Caco-2 (cell line): ENCODE measurements at places on chromosomes 3 and 15. TPM values are rescaled to one million over a fixed set of nuclear protein-coding genes. Genes with fewer than 3 reads are reported as not detected.

- DNase-seq = no peak
- H3K36me3 ChIP-seq = no peaks in the 10 kb centered on the region
- no peak overlapping the region for H3K4me3 ChIP-seq
- no peaks in the 10 kb centered on the region for H3K27me3 ChIP-seq
Measured at GRCh38 chr3:66302288-66302687, 81.5 kb downstream of the SLC25A26 start.

GRCh38 chr3:39638301-39638700 lies 170.8 kb downstream of the MOBP start:
- no peaks in the 10 kb centered on the region for H3K27me3 ChIP-seq
- no peaks in the 10 kb centered on the region for H3K36me3 ChIP-seq
- H3K4me3 ChIP-seq = no peak overlapping the region
- H3K4me1 ChIP-seq = no peaks in the 10 kb centered on the region
- no peak overlapping the region for H3K27ac ChIP-seq
- DNase-seq = no peak

- no peak for DNase-seq
- peaks cover 25% of the 10 kb centered on the region for H3K4me1 ChIP-seq
- H3K27ac ChIP-seq = no peak overlapping the region
- H3K4me3 ChIP-seq = no peak overlapping the region
- H3K27me3 ChIP-seq = no peaks in the 10 kb centered on the region
Measured at GRCh38 chr3:50275996-50276761, 2.7 kb upstream of the LSMEM2 start.

DNA sequence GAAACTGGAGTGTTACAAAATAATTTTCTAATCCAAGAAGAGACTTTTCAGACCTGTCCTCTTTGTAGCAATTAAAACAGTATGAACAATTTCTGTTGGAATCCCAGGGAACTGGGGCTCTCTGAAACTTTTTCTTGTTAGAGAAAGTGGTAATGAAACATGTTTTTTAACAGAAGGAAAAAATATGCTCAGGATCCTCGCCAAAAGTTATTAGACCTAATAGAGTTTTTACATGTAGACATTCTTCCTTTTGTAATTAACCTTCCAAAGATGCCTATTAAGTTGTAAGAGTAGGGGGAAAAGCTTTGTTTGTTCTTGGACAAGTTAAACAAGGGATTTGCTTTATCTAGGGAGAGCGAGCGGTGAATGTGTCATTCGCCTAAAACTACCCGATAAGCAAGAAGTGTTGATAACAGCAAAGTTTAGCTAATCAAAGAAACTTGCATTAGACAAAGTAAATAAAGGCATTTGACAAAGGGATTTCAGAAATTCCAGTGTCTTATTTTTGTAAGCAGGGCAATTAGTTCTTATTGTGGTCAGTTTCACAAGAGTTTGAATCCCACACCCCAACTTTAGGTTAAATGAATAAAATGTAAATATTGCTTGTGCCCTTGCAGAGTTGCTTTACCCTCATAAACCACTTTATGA lies 2.3 kb downstream of the RARB start:
- peak overlapping the region; percentile 59 for H3K4me3 ChIP-seq
- H3K36me3 ChIP-seq = no peaks in the 10 kb centered on the region
- peaks cover 57% of the 10 kb centered on the region for H3K4me1 ChIP-seq

LRRC49 gene
- total RNA-seq = 0.82 and 2.1 TPM in 2 replicates

- no peaks in the 10 kb centered on the region for H3K4me1 ChIP-seq
- H3K36me3 ChIP-seq = no peaks in the 10 kb centered on the region
- H3K27me3 ChIP-seq = no peaks in the 10 kb centered on the region
- no peak overlapping the region for H3K27ac ChIP-seq
- H3K4me3 ChIP-seq = no peak overlapping the region
- no peak for DNase-seq
Measured at GRCh38 chr3:111506435-111506834, 35.6 kb upstream of the CD96 start.

LRTM1 gene
- not detected in 2 replicates for total RNA-seq

- H3K4me1 ChIP-seq = peaks cover 8% of the 10 kb centered on the region; the same call in 1 of the 2 replicates
- H3K36me3 ChIP-seq = no peaks in the 10 kb centered on the region
- no peak overlapping the region for H3K27ac ChIP-seq
- H3K4me3 ChIP-seq = no peak overlapping the region
- DNase-seq = no peak
Measured at GRCh38 chr3:140530603-140531002, 147.3 kb upstream of the TRIM42 start.

DNA sequence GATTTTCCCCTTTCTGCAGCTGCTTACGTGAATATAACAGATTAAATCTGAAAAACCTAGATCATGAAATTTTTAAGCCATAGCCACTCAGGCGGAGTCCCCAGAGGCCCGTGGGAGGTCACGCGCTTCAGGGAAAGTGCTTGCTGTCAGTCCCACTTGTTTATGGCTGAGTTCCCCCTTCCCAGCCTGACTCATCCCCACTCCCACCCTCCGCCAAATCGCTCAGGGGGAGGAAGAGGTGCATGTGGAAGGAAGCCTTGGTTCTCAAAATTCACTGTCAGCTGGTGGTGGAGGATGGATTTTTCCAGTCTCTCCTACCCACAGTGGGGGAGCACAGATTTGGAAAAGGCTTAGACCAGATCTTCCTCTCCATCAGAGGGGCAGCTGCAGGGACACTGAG lies 67.4 kb downstream of the CORO2B start:
- no peak for DNase-seq
- H3K4me1 ChIP-seq = no peaks in the 10 kb centered on the region
- H3K4me3 ChIP-seq = no peak overlapping the region
- no peaks in the 10 kb centered on the region for H3K36me3 ChIP-seq
- no peak overlapping the region for H3K27ac ChIP-seq
- H3K27me3 ChIP-seq = no peaks in the 10 kb centered on the region

CLDN1 gene
- 38.9 and 39.3 TPM in 2 replicates for total RNA-seq
